ENCODE measurements at places on chromosomes 4 and X.

DNA sequence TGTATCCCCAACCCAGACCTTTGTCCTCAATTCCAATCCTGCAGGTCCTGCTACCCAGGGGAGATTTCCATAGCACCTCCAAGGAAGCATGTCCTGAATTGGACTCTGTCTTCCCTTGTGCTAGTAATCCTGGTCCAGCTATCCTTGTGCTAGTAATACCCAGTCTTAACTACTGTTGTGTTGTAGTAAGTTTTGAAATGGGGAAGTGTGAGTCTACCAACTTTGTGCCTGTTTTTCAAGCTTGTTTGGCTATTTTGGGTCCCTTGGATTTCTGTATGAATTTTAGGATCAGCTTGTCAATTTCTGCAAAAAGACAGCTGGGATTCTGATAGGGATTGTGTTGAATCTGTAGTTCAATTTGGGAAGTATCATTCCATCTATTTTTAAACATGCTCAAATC, 51.4 kb downstream of the CD99L2 start:
- DNase-seq = no peak

GRCh38 chr4:3501126-3501824, 30.9 kb downstream of the LRPAP1 start:
- DNase-seq = no peak

GRCh38 chr4:2075987-2076907, 17.1 kb downstream of the NAT8L start:
- no peak for DNase-seq

- DNase-seq = no peak
These were observed 123.2 kb upstream of the LNX1 start for GRCh38 chr4:53714236-53715140.

GRCh38 chrX:56746996-56747395, 18.0 kb downstream of the NBDY start:
- no peak for DNase-seq

DNA sequence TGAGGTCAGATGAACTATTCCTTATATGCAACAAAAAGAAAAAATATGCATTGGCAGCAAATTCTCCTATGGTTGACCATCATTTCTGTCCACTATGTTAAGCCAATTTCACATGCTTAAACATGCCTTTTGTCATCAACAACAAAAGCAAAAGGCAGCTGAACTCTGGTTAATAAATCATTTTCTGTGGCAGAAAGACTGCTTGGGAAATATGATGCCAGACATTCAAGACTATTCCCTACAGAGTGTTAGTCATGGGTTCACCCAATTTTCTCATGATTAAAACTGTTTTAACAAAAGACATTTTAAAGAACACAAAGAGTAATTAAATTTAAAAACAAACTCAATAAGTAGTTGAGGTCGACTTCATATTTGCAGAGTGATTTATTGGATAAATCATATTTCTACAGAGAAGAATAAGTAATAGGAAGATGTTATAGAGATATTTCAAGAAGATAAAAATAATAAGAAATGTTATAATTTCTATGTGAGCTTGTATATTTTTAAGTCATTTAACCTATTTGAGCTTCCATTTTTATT, 890.6 kb downstream of the STPG2 start:
- DNase-seq = no peak

Data from activated naive CD8-positive, alpha-beta T cell treated with anti-CD3 and anti-CD28 coated beads, Interleukin-2, amount 50 U/mL, for 24 hours (primary cell).